ENCODE measurements at places on chromosomes 3 and 15.

- DNase-seq, result no peak
Observed at GRCh38 chr3:57383406-57383805, 90.9 kb upstream of the ASB14 start.

GRCh38 chr3:18425641-18426257 lies 610 bp upstream of the SATB1 start:
- no peak for DNase-seq

GRCh38 chr15:37368961-37369360 lies 268.6 kb upstream of the MEIS2 start:
- DNase-seq, result no peak

GRCh38 chr3:191774485-191774884 lies 313.5 kb downstream of the PYDC2 start:
- peak; percentile 90 for DNase-seq

GRCh38 chr3:168548719-168549118 lies 453.0 kb upstream of the GOLIM4 start:
- DNase-seq, result no peak

GRCh38 chr3:193344486-193344885 lies 34.1 kb downstream of the ATP13A5 start:
- no peak for DNase-seq

- DNase-seq, result peak; percentile 60
Observed at GRCh38 chr3:157261000-157261399, 101.1 kb upstream of the CCNL1 start.

DNA sequence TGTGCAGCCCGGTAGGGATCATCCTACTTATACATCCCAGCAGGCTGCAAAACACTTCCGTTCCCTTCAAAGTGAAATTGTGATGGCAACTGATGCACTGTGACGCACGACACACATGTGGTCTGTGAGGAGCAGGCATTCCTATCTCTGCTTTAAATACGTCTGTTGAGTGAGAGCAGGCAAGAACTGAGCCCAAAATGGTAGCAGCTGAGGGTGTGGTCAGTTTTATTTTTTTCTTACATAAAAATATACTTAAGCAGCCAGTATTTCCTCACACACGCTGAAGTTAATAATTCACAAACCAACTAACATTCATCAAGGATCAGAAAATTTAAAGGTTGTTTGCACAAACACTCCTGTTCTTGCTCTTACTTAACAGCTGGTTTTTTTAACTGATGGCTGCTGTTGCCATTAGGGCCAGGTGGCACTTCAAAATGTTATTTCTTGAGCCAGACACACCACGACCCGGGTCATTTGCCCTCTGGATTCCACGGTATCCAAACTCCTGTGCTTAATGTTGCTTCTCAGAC lies 23.9 kb downstream of the LRIG1 start:
- no peak for DNase-seq

- peak; percentile 24 for DNase-seq
Observed at GRCh38 chr3:81758275-81758674, 3.2 kb downstream of the GBE1 start.

DNA sequence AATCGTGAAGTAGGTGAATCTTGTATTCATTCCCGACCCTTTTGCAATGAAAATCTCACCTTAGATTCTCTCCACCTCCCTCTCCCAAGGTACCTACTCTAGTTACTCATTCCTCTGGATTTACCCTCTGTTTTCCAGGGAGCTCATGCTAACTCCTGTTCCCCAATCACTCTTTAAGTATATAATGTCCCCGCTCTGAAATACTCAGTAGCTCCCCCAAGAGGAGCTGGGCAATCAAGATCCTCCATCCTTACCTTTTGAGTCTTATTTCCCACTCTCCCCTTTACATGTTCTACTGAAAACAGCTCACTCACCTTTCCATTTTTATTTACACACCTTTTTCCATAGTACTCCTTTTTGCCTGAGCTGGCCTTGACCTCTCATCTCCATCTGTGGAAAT lies 599.9 kb downstream of the RBMS3 start:
- no peak for DNase-seq

GRCh38 chr3:64354221-64354620 lies 129.0 kb upstream of the PRICKLE2 start:
- DNase-seq, result no peak

GRCh38 chr15:56725386-56725785 lies 7.9 kb downstream of the ZNF280D start:
- DNase-seq, result no peak
